ENCODE measurements at places on chromosomes 11 and 22.
A peak's percentile ranks its signal among the peaks of the same experiment; 100 is the strongest.

GRCh38 chr11:92955860-92956259 is 13.6 kb upstream of the MTNR1B start:
- H3K4me1 ChIP-seq = no peaks in the 10 kb centered on the region
- no peak overlapping the region for H3K27ac ChIP-seq
- H3K27me3 ChIP-seq = no peaks in the 10 kb centered on the region
- DNase-seq = no peak

DNA sequence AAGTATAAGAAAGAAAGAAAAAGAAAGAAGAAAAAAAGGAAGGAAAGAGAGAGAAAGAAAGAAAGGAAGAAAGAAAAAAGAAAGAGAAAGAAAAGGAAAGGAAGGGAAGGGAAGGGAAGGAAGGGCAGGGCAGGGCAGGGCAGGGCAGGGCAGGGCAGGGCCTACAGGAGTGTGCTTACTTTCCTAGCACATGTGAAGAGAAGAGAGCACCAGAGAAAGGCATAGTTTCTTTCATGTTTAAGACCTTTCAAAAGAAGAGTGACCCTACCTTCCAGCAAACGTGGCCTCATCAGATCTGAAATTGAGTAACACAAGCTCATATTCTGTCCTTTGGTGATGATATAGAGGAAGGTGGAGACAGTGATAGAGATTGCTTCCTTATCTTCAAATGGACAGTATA is 899.3 kb upstream of the RAG2 start:
- H3K4me3 ChIP-seq = no peak overlapping the region
- H3K27me3 ChIP-seq = no peaks in the 10 kb centered on the region
- no peak for DNase-seq
- H3K36me3 ChIP-seq = no peaks in the 10 kb centered on the region
- H3K27ac ChIP-seq = no peak overlapping the region

- H3K27me3 ChIP-seq = no peaks in the 10 kb centered on the region
- no peaks in the 10 kb centered on the region for H3K4me1 ChIP-seq
- no peak overlapping the region for H3K27ac ChIP-seq
- no peak for DNase-seq
Measured at GRCh38 chr11:27011560-27012233, 17.8 kb downstream of the FIBIN start.

DNA sequence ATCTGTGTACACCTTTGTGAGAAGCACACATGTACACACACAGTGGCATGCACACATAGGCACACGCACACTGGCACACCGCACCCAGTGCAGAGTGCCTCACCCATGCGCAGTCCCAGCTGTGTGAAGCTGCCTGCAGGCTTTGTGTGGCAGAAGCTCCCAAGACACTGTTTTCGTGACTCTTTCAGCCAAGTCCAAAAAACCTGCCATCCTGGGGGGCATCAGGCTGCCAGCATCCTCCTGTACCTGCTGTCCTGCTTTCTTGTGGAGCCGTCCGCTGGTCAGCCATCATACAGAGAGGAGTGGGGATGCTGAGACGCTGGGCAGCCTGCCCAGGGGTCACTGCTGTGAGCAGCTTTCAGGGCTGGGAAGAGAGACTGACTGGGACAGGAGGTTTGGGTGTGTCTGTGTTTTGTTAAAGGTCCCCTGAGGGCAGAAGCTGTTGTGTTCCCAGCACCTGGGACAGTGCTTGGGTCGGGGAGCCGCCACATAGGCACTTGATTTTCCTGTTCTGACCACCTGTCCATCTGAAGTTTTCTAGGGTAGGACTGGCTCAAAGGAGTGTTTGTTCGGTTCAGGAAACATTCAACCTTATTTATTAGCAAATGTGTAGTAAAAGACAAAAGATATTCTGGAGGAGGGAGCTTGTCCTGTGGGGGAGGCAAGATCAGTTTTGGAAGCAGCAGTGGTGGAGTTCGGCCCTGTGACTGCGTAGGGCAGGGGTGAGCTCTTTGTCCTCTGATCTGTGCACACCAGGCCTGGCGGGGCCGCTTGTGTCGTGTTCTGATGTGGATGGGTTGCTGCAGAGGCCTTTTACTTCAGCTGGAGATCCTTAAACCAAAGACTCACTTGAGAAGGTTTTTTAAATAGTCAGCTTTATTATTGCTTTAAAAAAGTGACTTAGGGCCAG is 29.7 kb downstream of the AP2A2 start:
- no peak overlapping the region for H3K4me3 ChIP-seq
- 0 out of 2 replicates have a peak overlapping the region, but pooled peaks have one; percentile 8 for H3K27ac ChIP-seq
- no peak for DNase-seq
- H3K36me3 ChIP-seq = peaks cover 23% of the 10 kb centered on the region
- H3K4me1 ChIP-seq = no peaks in the 10 kb centered on the region

- no peak overlapping the region for H3K27ac ChIP-seq
- H3K36me3 ChIP-seq = no peaks in the 10 kb centered on the region
- no peaks in the 10 kb centered on the region for H3K4me1 ChIP-seq
- peaks cover 8% of the 10 kb centered on the region for H3K27me3 ChIP-seq
- no peak overlapping the region for H3K4me3 ChIP-seq
Measured at GRCh38 chr11:1060852-1061616, 13.6 kb upstream of the MUC2 start.

All from DND-41 (cell line).